Activated T-helper 1 cell treated with anti-CD3 and anti-CD28 coated beads, Interleukin-12 subunit alpha, Interleukin-12 subunit beta, Interleukin-2, Interleukin-4 antibody, amounts not matched to agents 30 ng/mL and 10 ng/mL and 1 ng/mL, durations not matched to agents 14 hours and 24 hours and 36 hours (primary cell): ENCODE measurements at places on chromosomes 16 and 17.
A peak's percentile ranks its signal among the peaks of the same experiment; 100 is the strongest.

GRCh38 chr16:22296225-22297113, 740 bp upstream of the POLR3E start:
- no peak for DNase-seq

GRCh38 chr17:80025140-80025539, 10.5 kb downstream of the TBC1D16 start:
- no peak for DNase-seq

GRCh38 chr16:69822174-69822935, 60.2 kb downstream of the WWP2 start:
- DNase-seq, result no peak

DNA sequence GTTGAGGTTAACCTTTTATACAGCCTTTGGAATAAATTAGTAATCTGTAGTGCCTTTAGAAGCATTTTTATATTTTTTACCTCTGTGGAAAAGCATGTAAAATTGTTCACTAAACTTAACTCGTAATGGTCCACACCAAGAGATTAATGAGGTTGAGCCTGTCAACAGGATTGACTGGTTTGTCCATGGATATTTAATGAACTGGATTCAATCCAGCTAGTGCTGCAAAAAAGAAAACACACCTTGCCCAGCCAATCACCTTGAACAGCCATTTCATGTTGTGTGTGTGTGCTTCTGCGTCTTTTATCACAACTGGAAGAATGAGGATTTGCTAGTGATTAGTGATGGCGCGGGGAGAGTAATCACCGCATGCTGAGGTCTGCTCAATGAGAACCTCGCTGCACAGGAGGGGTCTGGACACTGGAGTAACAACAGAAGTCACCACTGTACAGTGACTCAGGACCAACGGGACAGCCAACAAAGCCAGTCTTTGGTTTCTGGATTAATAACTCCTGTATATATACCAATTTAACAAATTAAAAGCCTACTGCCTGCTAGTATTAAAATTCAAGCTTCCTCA, 33.7 kb downstream of the LITAFD start:
- no peak for DNase-seq

- DNase-seq, result no peak
These were observed 19.2 kb downstream of the SLC16A3 start for GRCh38 chr17:82247856-82248671.

DNA sequence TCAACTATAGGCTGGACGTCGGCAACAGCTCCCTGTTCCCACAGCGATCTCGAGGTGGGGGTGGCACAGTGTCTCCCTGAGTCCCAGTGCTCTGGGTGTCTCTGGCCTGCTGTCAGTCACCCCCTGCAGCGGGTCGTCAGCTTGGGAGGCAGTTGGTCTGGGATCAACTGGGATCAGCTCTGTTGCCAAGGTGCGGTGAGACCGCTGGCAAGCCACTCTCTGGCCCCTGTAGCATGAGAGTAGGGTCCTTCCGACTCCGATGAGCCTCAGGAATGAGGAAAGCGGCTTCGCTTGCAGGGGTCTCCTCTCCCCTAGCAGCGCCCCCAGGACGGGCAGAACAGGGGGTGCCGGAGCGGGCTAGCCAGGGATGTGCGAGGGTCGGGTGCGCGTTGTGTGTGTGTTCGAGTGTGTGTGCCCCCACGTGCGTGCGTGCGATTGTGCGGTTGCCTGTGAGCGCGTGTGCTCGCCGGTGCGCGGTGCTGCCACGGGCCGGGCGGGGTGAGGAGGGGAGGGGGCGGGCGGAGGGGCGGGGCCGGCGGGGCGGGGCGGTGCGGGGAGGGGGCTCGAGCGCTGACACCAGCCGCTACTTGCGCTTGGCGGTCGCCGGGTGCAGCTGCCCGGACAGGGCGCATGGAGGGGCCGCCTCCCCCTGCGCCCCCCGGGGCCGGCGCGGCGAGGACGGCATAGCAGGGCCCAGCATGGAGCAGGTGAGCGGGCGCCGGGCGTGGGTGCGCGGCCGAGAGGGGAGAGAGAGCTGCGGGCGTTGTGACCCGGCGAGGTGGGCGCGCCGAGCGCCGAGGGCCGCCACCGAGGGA, 9.4 kb upstream of the ARHGAP23 start:
- no peak for DNase-seq

- no peak for DNase-seq
These were observed 53.1 kb downstream of the DNAH17 start for GRCh38 chr17:78523934-78524655.

GRCh38 chr17:34626121-34626681, 46.8 kb downstream of the TMEM132E start:
- no peak for DNase-seq

DNA sequence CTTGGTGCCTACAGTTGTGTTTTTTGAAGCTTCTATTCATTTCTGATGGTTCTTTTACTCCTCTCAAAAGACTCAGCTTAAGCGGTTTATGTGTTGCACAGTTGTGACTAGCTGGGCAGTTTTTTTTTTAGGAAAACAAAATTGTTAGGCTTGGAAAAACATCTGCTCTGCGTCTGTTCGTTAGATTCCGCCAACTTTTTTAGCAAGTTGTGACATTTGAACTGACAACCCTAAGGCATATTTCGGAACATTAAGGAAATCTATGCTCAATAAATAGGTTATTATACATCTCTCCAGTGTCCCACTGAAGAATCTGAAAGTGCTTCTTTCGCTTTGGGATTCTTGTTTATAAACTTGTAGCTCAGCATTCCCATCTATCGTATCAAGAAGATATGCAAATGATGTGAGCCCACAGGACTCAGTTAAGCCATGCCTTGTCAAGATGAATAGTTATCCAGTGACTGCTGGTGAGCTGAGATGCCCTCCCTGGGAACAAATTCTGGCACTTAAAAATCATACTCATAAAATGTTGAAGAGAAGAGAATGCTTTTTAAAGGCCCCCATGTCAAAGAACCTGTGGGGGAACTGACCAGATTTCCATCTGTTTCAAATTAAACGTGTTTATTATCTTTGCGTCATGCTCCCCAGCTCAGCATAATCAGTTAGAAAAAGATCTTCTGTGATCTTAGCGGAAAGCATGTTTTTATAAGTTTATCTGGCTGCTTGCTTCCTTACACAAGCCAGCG, 109.0 kb upstream of the FAM20A start:
- no peak for DNase-seq

DNA sequence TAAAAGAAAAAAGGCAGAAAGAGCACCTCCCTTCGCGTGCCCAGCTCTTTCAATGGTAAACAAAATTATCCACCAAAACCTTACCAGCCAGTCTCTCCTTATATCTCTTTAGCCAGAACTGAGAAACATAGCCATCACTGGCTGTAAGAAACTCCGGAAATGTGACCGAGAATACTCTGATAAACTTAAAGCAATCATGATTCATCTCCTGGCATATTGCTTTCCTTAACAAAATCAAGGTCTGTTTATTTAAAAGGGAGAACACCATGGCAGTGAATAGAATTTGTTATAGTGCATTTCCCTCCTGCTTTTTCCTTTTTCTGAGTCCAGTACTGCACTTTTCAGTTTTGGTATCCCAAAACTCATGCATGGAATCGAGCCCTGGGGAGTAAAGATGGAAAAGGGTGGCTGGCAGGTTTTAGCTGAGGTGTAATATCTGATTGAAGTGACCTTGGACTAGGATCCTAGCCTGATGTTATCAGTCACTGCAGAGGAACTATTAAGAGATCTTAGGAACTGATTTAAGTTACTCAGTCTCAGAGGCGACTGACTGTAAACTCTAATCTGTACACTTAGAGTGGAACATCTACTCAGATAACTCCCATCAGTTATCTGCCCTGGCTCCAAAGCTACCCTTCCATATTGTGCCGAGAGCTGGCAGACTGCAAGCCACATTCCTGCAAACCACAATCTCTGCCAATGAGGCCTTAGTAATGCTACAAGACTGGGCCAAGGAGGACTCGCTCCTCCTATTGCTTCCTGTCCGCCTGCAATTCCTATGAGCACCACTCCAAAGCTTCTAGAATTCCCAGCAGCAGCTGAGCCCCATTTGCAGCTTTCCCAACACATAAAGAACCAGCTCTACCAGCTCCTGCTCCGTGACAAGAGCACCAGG, 7.4 kb upstream of the COX10 start:
- DNase-seq, result no peak

GRCh38 chr17:39920218-39921210, 2.1 kb upstream of the GSDMB start:
- peak; percentile 40 for DNase-seq

- no peak for DNase-seq
These were observed 1.7 kb downstream of the PITPNA start for GRCh38 chr17:1560858-1561355.

GRCh38 chr17:68035131-68035522, 408 bp upstream of the KPNA2 start:
- DNase-seq, result no peak

- no peak for DNase-seq
These were observed 31.6 kb downstream of the CYB5D2 start for GRCh38 chr17:4174556-4174955.

DNA sequence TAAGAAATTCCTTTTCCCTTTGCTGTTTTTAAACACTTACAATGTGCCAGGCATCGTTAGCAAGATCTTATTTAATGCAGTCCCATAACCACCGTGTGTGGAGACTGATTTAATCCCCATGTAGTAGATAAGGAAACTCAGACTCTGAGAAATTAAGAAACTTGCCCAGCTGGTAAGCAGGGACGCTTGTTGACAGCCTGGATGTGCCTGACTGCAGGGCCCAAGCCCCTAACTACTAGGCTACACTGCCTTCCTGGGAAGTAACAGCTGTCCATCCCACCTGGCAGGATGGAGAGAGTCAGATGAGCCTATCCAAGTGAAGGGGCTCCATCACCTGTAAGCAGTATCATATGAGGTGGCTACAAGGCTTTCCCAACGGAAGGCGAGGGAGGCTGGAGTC, 23.1 kb downstream of the CDK5RAP3 start:
- no peak for DNase-seq
